ENCODE measurements at places on chromosomes 1 and 21. TPM values are rescaled to one million over a fixed set of nuclear protein-coding genes. Genes with fewer than 3 reads are reported as not detected.

Gene USP1
- 68.6 TPM for total RNA-seq

Gene CTSE
- total RNA-seq: not detected

Gene RUNX3
- 0.17 TPM for total RNA-seq

Gene OR2L8
- not detected for total RNA-seq

Gene A3GALT2
- total RNA-seq: not detected

Gene IL10RB
- total RNA-seq: 94.3 TPM

Gene C1QTNF12
- not detected for total RNA-seq

Gene ZBTB8A
- total RNA-seq: 6.3 TPM

Gene KCNA3
- not detected for total RNA-seq

Gene SPRR3
- not detected for total RNA-seq

Gene ZSWIM5
- total RNA-seq: 0.02 TPM

Gene AMY1B
- not detected for total RNA-seq

Gene SPRR2A
- total RNA-seq: not detected

Gene FCRL1
- total RNA-seq: not detected

Gene AIRE
- total RNA-seq: not detected

DNA sequence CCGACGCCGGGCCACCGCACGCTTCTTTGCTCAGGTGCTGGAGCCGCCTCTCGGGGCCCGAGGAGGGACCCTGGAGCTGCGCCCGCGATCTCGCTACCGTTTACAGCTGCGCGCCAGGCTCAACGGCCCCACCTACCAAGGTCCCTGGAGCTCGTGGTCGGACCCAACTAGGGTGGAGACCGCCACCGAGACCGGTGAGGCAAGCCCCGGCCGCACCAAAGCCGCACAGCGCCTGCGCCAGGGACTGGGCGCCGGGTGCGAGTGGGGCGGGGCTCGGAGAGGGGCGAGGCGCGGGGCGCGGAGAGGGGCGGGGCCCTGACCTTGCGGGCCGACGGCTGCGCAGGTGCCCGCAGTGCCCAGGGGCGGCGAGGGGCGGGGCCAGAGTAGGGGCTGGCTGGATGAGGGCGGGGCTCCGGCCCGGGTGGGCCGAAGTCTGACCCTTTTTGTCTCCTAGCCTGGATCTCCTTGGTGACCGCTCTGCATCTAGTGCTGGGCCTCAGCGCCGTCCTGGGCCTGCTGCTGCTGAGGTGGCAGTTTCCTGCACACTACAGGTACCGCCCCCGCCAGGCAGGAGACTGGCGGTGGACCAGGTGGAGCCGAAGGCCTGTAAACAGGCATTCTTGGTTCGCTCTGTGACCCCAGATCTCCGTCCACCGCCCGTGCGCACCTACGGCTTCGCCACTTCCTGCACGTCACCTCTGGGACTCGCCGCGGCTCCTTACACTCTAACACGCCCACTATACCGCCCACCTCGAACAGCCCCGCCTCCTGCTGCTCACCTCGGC lies 9.8 kb upstream of the CDC20 start:
- peak; percentile 91 for DNase-seq

- no peak for DNase-seq
Measured at GRCh38 chr21:42219606-42220137, 732 bp downstream of the ABCG1 start.

DNA sequence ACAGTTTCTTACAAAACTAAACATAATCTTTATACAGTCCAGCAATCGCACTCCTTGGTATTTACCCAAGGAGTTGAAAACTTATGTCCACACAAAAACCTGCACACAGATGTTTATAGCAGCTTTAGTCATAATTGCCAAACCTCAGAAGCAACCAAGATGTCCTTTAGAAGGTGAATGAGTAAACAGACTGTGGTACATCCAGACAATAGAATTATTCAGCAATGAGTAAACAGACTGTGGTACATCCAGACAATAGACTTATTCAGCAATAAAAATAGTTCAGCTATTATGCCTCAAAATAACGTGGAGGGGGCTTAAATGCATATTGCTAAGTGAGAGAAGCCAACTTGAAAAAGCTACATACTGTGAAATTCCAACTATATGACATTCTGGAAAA lies 87.0 kb upstream of the GALNT2 start:
- DNase-seq: peak; percentile 68

GRCh38 chr1:233326811-233327650 lies 493 bp upstream of the MAP3K21 start:
- peak; percentile 87 for DNase-seq

DNA sequence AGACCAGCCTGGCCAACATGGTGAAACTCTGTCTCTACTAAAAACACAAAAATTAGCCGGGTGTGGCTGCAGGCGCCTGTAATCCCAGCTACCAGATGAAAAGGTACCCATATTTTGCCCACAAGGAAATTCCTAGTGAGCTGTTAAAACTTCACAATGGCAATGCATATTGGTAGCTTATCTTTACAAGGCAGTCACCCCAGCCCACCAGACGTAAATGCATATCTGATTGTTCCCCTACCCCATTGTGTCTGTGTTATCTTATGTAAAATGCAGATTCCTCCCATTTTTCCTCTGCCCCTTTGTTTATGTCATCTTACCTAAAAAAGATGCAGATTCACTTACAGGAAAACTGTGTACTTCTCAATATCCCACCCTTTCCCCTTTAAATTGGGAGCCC lies 103.1 kb upstream of the SLC2A1 start:
- DNase-seq: no peak

GRCh38 chr1:93625582-93626327 lies 55.9 kb downstream of the BCAR3 start:
- peak; percentile 99 for DNase-seq

DNA sequence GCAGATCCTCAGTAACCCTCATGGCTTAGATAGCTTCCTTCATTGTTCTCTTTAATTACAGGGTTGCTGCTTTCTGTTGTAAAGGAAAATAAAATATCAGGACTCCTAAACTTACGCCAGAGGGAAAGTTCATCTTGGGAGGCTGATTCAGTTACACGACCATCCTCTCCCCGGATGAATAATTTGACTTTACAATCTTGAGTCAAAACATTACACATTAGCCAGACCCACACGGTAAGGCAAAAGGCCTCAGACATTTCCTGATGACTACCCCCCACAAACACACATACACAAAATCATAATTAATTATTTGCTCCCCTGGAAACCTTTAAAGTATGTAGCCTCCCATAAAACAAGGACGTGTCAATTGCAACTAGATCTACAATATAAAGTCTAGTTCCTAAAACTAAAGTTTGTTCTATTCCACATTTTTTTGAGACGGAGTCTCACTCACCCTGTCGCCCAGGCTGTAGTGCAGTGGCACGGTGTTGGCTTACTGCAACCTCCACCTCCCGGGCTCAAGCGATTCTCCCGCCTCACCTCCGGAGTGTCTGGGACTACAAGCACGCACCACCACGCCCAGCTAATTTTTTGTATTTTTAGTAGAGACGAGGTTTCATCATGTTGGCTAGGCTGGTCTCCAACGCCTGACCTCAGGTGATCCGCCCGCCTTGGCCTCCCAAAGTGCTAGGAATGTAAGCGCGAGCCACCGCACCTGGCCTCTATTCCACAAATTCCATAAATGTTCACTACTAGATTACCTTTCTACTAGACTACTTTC lies 830 bp upstream of the PRDX1 start:
- DNase-seq: peak; percentile 75

DNA sequence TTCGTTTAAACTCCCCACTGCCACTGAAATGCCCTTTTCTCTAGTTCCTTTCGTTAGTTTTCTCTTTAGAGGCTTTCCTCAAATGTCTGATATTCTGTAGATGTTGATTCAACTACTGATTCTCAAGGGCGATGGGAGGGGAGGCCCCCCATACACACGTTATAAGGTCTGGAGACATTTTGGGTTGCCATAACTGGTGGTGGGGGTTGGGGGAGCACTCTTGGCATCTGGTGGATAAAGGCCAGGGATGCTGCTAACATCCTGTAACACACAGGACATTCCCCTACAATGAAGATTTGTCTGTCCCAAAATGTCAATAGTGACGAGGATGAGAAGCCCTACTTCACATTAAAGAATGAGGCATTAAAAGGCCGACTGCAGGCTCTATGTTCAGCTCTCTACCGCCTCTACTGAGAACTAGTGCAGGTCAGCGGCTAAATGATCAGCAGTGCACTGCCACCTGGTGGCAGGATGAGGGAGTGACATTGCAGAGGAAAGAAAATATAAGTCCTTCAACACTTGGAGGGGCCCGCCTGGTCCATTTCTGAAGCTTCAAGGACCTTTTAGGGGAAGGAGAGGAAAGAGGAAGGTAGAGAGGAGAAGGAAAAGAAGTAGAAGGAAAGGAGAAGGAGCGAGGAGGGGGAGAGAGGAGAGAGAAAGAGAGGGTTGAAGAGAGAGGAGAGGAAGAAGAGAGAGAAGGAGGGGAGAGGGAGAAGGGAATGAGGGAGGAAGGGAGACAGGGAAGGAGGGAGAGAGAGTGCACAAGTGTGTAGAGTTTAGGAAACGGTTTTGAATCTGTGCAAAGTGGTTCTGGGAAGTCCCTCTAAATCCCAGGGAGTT lies 29.4 kb downstream of the ALG14 start:
- DNase-seq: peak; percentile 82

GRCh38 chr1:242610209-242610608 lies 85.7 kb upstream of the PLD5 start:
- no peak for DNase-seq

DNA sequence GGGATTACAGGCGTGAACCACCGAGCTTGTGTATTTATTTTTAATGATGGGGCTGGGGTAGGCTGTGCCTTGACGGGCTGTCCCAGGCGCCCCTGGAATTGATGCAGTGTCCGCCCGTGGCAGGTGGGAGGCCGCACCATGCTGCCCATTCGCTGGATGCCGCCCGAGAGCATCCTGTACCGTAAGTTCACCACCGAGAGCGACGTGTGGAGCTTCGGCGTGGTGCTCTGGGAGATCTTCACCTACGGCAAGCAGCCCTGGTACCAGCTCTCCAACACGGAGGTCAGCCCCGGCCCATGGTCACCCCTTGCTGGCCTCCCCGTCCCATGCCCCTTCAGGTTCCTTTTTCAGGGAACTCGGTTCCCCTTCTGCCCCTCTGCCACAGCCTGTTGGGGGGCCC lies 13.6 kb upstream of the PEAR1 start:
- no peak for DNase-seq

DNA sequence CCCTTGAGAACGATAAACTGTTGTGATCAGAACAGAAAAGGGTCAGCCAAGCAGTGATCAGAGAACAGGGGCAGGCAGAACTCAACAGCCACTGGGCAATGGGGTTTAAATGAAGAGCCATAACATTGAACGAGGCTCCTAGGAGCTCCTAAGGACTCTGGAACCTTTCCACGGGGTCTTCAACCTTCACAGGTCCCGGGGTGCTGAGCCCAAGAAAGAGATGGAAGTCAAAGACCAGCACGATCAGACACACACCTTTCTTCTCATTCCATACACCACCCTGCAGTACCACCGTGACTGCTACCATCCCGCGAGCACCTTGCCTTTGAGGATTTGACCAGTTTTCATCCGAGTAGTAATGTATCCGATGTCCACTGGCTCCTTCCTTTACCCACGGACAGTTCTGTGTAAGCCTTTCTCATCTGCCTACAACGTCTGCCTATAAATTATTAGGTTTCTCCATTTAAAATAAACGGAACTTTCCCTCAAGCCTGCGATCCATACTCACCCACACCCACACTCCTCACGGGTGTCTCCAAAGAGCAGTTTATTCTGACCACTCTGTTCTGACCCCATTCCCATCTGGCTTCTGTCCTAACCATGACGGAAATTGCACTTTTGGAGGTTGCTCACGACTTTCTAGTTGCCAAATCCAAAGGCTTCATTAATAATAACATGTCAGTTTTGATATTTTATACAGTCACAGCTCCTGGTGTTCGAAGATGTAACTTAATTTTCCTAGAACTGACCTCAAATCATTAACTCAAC lies 16.8 kb upstream of the HHAT start:
- DNase-seq: no peak

DNA sequence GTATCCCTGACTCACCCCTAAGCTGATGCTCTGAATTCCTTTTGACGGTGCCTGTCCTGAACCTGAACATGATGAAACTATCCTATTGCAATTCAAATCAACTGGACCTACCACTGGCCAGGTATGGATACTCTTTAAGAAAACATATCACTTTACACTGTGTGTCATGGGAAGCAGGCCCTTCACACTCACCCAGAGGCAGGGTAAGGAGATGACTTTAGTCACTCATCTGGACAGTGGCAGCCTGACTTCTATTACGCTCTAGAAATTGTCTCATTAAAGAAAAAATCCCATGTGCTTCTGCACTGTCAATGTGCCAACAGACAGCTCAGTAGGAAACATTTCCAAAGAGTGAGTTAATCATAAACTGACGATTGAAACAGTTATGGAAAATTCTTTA lies 94.3 kb downstream of the VAV3 start:
- DNase-seq: no peak

GRCh38 chr1:79190074-79190473 lies 183.5 kb upstream of the ADGRL4 start:
- DNase-seq: peak; percentile 39

GRCh38 chr1:54070171-54070837 lies 16.9 kb downstream of the TCEANC2 start:
- DNase-seq: peak; percentile 48

GRCh38 chr1:1777583-1777899 lies 729 bp downstream of the NADK start:
- DNase-seq: peak; percentile 44

GRCh38 chr21:26366781-26367180 lies 196.2 kb upstream of the APP start:
- peak; percentile 17 for DNase-seq

DNA sequence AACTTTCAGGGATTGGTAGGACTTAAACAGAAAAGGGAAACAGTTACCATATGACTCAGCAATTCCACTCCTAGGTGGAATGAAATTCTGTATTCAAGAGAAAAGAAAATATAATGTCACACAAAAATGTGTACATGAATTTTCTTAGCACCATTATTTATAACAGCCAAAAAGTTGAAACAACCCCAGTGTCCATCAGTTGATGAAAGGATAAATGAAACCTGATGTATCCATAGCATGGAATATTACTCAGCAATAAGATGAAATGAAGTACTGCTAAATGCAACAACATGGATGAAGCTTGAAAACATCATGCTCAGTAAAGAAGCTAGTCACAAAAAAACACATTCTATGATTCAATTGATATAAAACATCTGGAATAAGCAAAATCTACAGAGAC lies 15.5 kb downstream of the EEIG2 start:
- DNase-seq: no peak

DNA sequence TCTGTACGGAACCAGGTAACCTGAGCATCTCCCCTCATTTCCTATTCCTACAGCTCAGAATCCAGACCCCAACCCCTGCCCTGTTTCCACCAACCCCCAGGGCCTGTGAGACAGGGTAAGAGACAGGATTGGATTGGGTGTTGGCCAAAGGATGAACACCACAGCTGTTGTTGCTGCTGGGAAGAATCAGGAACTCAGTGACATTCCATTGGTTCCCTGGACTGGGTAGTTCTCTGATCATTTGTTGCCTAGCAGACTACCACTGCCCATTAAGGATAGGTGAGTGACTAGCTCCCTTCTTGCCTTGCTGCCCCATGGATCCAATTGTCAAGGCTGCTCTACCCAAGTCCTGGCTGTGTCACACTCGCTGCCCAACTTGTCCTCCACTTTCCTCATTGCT lies 10.0 kb downstream of the NCSTN start:
- no peak for DNase-seq

DNA sequence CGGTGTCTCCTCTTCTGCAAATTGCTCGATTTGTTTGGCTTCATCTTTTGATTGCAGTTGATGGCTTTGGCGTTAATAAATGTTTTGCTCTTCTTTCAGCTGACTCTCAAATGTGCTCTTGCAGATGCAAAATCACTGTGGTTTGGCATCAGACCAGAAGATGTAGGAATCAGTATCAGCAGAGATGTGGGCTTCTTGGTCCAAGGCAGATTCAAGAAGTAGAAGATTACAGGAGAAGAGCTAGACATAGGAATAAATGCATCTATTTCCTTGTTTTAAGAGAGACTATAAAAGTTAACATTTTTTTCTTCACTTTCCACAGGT lies 59.8 kb upstream of the BACH1 start:
- no peak for DNase-seq
